BJ (cell line): ENCODE measurements at places on chromosomes 5 and 9.

DNA sequence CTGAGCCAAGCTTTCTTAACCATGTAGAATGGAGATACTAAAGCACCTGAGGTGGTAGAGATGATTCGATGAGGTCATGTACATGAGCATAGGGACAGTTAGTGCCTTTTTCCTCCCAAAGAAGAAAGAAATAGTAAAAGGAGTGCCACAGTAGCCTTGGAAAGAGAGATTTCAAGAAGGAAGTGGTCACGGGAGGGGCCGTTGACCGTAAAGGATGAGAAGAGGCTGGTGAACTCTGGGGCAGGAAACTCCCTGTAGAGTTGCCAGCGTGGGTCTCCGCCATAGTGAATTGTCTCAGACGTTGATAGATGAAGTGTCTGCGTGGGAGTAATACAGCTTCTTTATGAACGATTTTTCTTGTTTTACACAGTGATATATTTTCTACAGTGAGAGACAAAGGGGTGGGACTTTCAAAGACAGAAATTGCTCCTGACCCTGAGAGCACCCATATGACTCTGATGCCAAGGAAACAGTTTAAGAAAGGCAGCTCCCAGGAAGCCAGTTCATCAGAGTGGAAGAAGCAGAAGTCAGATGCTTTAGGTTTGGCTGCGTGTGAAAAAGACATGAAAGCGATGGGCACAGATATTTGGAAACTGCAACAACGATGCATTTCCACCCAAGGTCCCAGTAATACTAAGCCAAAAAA lies 41.3 kb downstream of the UGCG start:
- DNase-seq = no peak

- no peak for DNase-seq
Measured at GRCh38 chr9:16954040-16954439, 83.6 kb upstream of the BNC2 start.

GRCh38 chr5:132090107-132090506 lies 16.5 kb downstream of the CSF2 start:
- peak; percentile 58 for DNase-seq

- DNase-seq = no peak
Measured at GRCh38 chr9:80146466-80146865, 574.7 kb downstream of the TLE4 start.
